Activated CD4-positive, alpha-beta T cell treated with anti-CD3 and anti-CD28 coated beads, Interleukin-2, amount 50 U/mL, for 24 hours (primary cell): ENCODE measurements at places on chromosomes 2 and 18.

DNA sequence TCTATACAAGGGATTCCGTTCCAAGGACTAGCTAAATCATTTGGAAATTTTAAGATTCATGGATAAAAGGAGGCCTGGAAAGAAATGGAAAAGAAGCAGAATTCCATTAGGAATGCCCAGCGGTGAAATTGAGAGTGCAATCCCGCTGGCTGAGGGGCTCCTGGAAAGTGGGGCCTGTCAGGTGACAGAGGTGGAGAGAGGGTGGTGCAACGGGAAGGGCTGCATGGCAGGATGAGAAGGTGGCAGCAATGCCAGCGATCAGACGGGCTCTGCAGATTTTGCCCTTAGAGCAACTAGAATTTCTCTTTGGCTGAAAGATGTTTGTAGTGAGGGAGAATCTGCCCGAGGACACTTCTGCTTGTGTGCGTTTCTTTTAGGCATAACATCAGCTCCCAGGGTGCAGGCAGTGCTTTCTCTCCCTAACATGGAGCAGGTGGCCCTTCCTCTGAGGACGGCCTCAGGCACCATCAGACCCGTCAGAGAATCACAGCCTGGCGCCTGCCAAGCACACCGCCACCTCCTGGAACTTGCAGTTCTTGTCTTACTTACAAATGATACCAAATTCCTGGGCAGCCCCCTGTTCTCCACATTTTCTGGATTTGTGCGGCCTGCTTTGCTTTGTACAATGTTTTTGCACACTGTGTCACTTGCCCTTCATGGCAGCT is 261.6 kb downstream of the NDUFA10 start:
- no peak for DNase-seq

- DNase-seq: no peak
Observed at GRCh38 chr2:210435439-210435838, 41.1 kb downstream of the LANCL1 start.

DNA sequence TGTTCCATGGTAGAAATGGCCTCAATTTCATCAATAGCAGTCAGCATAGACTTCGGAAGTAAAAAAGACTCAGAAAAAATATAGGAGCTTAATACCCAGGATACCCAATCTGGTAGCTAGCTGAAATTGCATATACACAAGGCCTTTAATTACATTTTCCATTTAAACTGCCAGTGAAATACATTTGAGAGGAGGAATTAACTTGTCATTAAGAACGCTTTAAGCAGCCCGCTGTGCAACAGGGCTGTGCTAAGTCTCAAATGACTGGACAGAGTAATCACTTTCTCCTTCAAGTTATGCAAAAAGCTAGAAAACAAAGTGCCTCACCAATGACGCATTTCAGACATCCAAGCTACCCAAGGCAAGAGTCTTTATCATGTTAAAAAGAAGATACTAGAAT is 558.8 kb downstream of the MBD2 start:
- DNase-seq: no peak

- no peak for DNase-seq
Observed at GRCh38 chr2:68414876-68415275, 49.8 kb downstream of the PLEK start.

GRCh38 chr2:114922076-114922475 is 479.6 kb downstream of the DPP10 start:
- DNase-seq: no peak

GRCh38 chr18:79590191-79591031 is 89.2 kb upstream of the CTDP1 start:
- DNase-seq: no peak

DNA sequence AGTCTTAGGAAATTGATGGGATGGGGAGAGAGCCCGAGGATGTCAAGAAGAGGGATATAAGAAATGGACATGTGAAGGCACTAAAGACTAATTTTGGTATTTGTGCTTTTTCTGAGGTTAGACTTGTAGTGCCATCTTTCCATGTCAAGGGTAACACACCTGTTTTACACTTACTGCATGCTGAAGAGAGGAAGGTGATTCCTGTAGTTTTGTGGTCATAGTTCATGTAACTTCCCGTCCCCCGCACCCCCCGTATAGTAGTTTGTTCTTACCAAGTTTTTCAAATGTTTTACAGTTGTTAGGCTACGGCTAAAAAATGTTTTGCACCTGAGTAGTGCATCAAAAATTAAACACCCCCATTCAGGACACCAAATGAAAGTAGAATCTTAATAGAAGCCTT is 73.8 kb downstream of the CLIP4 start:
- no peak for DNase-seq

GRCh38 chr2:240235149-240235803 is 94.8 kb upstream of the OTOS start:
- DNase-seq: no peak

DNA sequence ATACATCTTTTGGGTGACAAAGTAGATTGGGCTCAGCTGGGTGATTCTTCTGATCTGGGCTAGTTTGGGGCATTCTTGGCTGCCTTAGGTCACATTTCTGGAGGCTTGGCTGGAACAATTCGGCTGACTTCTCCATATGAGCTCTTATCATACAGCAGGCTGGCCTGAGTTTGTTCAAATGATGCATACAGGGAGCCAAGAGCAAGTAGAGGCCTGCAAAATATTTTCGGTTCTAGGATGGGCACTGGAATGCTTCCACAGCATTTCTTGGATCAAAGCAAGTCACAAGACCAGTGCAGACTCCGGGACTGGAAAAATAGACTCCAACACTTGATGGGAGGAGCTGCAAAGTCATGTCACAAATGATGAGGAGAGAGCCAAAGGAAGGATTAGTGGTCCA is 98.4 kb downstream of the SCG2 start:
- DNase-seq: no peak

DNA sequence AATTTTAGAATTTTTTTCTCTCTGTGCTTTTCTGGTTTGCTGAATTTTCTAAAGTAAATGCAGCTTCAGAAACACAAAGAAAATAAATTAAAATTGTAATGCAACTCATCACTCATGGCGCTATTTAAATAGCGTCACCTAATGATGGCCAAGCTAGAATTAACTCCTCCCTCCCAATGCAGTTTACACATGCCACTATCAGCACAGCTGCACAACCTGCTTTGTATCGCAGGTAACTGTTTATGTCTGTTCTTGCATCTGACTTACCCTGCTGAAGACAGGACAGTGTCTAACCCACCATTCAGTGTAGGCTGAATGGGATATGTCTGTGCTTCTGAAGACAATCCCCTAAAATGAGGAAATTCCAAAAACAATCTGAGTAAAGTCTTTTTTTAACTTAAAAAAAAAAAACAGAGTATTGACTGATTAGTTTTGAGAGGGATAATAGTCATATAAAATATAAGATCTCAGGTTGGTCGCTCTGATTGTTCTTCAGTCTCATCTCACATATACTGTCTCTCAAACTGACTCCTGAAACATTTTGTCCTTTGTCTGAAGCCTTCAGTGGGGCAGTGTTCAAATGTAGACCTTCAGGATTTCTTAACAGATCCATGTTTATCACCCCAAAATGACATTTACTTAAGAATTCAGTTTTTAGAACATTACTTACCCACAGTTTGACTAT is 271.4 kb downstream of the ZEB2 start:
- no peak for DNase-seq

GRCh38 chr2:176639016-176639343 is 369.7 kb downstream of the MTX2 start:
- DNase-seq: no peak

GRCh38 chr2:136243638-136244535 is 125.9 kb upstream of the CXCR4 start:
- DNase-seq: no peak

DNA sequence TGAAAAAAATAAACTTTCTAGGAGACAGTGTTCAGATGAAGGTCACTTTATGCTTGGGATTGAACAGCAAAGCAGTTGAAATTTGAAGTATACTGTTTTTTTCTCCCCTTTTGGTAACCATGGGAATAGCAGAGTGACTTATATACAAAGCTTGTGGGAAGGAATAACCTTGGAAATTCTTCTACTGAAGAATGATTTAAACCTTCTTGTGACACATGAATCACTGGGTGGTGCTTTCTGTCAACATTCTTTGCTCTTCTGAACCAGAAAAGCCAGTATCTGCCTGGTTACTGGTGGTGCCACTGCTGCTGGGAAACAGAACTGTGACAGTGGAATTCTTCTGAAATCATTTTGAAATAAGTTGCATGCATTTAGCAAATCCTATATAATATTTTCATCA is 39.4 kb upstream of the RND3 start:
- DNase-seq: no peak

DNA sequence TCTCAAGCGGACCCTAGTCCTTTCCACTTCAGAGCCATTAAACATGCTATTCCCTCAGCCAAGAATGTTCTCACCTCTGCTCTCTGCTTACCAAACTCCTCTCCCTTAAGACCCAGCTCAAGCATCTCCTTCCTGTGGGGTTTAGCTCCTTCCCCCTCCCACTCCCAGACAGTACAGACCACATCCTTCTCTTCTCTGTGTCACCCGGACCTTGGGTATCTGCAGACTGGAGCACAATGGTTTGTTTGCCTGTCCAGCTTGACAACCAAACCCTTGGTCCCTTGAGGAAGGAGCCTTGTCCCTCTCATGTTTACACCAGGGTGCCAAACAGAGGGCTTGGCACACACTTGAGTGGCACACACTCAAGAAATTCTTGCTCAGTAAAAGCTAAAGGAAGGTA is 4.1 kb upstream of the CD8A start:
- no peak for DNase-seq

GRCh38 chr18:35695384-35695783 is 113.8 kb downstream of the GALNT1 start:
- no peak for DNase-seq

DNA sequence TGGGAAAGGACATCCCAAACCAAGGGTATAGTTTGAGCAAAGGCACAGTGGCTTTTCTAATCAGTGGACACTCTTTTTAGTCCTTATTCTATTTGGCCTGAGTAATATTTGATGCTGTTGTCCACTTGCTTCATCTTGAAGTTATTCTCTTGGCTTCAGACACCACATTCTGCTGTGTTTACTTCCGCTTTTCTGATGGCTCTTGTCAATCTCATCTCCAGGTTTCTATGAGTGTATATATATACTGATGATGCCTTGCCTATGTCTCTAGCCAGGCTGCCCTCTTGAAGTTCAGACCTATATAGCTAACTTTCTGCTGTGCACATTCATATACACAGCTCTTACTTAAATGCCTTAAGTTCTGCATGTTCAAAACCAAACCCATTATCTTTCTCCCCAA is 83.1 kb downstream of the EFEMP1 start:
- DNase-seq: no peak

GRCh38 chr2:193462411-193462810 is 1267.7 kb upstream of the TMEFF2 start:
- DNase-seq: no peak

- DNase-seq: no peak
Observed at GRCh38 chr2:66189553-66189952, 245.4 kb upstream of the MEIS1 start.

GRCh38 chr2:98387478-98387877 is 41.2 kb downstream of the CNGA3 start:
- DNase-seq: no peak

DNA sequence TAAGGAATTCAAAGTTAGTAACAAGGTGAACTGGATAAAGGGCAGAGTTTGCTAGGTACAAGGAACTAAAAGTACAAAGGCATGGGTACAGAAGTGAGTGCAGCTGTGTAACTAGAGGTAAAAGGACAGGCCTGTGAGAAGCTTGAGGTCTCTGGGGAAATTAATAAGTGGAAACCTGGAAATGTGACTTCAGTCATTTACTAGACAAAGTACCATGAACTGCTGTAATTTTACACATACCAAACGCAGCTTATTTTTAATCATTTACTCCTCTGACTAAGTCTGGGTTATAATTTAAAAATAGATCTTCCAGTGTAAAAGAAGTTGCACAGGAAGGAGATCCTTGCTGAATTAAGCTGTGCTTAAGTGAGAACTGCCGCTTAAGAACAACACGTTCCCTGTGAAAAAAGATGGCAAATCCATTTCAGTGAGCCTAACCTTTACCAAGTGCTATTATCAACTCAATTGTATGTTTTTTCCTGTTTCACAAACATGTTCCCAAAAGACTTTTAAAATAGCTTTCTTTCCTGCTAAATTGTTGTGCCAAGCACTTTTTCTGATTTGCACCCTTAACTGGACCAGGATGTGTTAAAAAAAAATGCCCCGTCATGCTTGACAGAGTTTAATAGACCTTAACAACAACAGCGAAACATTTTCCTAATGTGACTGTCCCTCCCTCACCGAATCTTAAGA is 44.3 kb downstream of the CALCRL start:
- no peak for DNase-seq

- no peak for DNase-seq
Observed at GRCh38 chr2:219230059-219230540, 494 bp downstream of the ANKZF1 start.

DNA sequence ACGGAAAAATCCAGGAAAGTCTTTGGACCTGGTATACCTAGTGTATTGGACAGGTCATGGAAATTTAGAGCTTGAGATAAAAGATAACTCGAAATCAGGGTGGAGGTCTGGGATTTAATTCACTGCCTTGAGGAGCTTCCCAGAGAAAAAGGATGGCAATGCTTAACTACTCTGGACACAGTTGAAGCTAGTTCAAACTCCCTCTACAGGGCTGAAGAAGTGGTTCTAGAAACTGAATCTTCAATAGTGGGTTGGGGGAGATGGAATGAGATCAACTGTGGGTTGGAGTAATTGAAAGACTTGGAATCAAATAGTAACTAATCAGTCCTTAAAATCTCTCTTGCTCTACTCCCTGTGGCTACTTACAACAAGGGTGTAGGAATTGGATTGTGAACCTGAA is 600.1 kb downstream of the IRS1 start:
- DNase-seq: no peak

GRCh38 chr2:177165721-177166711 is 46.6 kb upstream of the HNRNPA3 start:
- DNase-seq: no peak

GRCh38 chr2:198928026-198928425 is 529.7 kb downstream of the SATB2 start:
- DNase-seq: no peak

- no peak for DNase-seq
Observed at GRCh38 chr18:12076424-12077140, 17.1 kb upstream of the ANKRD62 start.

DNA sequence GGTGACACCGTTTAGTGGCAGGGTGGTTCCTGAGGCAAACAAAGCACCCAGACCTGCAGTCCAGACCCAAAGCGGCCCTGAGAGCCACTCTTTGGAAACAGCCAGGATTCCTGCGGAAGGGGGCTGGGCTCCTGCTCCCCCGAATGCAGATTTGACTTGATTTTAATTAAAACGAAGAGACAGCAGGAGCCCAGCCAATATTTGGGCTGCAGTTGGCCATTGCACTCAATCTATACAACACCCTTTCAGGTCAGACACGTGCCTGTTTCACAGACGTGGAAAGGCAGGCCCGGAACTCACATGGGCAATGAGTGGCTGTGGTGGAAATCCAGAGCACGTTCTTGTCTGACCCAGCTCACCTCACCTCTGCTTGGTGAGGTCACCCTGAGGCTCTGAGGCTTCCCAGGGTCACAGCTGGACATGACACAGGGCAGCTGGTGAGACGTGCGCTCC is 122.4 kb downstream of the NDUFA10 start:
- DNase-seq: no peak
